ENCODE measurements at places on chromosomes 5 and 9.

DNA sequence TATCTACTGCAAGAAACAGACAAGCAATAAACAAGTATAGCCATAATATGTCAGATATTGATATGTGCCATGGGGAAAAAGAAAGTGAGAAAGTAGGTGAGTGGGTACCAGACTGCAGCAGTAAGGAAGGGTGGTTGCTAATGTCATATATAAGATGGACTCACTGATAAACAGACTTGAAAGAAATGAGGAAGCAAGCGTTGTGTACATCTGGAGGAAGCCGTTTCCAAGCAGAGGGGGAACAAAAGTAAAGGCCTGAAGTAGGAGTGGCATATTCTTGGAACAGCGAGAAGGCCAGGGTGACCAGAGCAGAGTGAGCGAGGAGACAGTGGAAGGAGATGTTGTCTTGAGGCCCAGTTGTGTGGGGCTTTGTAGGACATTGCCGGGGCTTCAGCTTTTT, 142.2 kb upstream of the MAP3K1 start:
- no peak for DNase-seq
- no peaks in the 10 kb centered on the region for H3K36me3 ChIP-seq
- H3K4me3 ChIP-seq, result no peak overlapping the region
- H3K27me3 ChIP-seq, result no peaks in the 10 kb centered on the region
- peaks cover 3% of the 10 kb centered on the region for H3K4me1 ChIP-seq

DNA sequence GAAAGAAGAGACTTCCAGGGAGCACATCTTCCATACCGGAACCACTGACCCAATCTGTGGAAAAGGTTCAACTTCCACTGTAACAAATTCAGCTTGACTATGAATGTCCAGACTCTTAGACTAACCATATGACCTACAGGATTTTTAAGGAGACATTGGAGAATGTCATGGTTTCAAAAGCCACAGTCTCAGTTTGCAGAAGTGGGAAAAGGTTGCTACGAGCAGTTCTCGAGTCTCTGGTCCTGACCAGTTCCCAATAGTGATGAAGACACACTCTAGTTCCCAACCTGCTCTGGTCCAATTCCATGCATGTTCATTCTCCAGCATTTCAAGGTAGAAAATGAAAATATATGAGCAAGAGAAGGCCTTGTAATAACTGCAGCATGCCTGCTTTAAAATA, 158.0 kb downstream of the MAPKAP1 start:
- H3K27ac ChIP-seq, result no peak overlapping the region
- DNase-seq, result no peak
- peaks cover 20% of the 10 kb centered on the region for H3K36me3 ChIP-seq
- H3K27me3 ChIP-seq, result no peaks in the 10 kb centered on the region

GRCh38 chr9:113564498-113565237, 101.1 kb downstream of the RGS3 start:
- peak; percentile 65 for DNase-seq
- H3K36me3 ChIP-seq, result no peaks in the 10 kb centered on the region
- H3K27me3 ChIP-seq, result no peaks in the 10 kb centered on the region
- peak overlapping the region; percentile 41 for H3K4me3 ChIP-seq
- peak overlapping the region; percentile 89 for H3K27ac ChIP-seq
- H3K4me1 ChIP-seq, result peaks cover 3% of the 10 kb centered on the region

DNA sequence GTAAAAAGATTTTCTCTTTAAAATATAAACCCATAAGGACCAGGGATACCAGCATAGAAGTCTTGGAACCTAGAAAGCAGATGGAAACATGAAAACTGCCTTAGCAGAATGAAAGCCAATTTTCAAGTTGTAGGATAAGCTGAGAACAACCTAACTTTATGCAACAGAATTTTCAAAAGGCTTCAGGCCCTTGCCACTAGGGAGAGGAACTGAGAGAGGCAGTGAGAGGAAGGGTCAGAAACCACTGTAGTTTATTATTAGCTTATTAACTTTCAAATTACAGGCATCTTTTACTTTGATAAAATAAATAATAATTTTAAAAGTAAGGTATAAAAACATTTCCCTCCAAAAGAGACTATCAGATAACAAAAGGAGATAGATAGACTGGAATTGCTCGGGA, 33.4 kb downstream of the FAM81B start:
- H3K36me3 ChIP-seq, result no peaks in the 10 kb centered on the region
- H3K4me3 ChIP-seq, result no peak overlapping the region
- H3K27me3 ChIP-seq, result peaks cover 3% of the 10 kb centered on the region
- no peak overlapping the region for H3K27ac ChIP-seq
- no peaks in the 10 kb centered on the region for H3K4me1 ChIP-seq
